Naive thymus-derived CD8-positive, alpha-beta T cell (primary cell): ENCODE measurements at places on chromosomes 1 and 21. TPM values are rescaled to one million over a fixed set of nuclear protein-coding genes. Genes with fewer than 3 reads are reported as not detected.

- no peak for DNase-seq
These were observed 127.9 kb upstream of the MROH9 start for GRCh38 chr1:170807432-170807831.

DNA sequence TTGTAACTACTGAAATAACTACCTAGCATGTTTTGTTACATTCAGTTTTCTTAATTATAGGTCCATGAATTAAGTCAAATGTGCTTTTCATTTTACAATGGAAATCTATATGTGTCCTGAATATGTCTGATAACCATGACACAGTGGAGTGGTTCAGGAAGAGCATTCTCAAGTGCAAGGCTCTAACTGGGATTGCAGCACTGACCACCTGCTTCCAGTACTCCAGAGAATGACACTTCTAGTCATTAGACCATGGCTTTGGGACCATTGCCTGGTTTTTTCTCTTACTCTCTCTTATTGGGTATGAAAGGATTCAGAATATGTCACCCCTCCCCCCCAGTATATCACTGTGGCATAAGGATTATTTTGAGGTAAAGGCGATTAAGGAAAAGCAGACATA lies 204.9 kb upstream of the CACYBP start:
- no peak for DNase-seq

- DNase-seq, result no peak
These were observed 7.9 kb upstream of the PHGDH start for GRCh38 chr1:119703666-119704450.

DNA sequence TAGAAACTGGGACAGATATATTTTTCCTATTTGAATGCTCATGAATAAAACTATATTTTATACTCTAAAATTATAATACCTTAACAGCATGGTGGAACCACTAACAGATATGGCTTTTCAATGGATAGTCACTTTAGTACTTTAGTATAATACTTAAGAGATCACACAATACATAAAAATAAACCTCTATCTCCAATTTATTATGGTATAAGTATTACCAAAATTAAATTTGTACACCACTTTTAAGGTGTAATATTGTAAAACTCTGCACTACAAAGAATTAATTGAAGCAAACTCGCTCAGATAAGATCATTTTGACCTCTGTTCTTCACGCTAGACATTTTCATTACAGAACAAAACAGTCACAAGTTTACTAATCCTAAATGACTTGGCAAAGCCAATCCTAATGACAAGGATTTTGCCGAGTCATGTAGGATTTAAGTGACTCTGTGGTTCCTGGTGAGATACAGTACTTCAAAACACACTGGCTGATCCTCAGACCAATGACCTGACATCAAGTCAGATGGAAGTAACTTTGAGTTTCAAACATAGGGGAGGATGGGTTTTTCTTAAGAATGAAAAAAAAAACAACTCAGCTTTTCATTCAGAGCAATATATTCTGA lies 200.6 kb downstream of the SMYD3 start:
- DNase-seq, result no peak

- DNase-seq, result no peak
These were observed 15.2 kb downstream of the SLC27A3 start for GRCh38 chr1:153790313-153790965.

DNA sequence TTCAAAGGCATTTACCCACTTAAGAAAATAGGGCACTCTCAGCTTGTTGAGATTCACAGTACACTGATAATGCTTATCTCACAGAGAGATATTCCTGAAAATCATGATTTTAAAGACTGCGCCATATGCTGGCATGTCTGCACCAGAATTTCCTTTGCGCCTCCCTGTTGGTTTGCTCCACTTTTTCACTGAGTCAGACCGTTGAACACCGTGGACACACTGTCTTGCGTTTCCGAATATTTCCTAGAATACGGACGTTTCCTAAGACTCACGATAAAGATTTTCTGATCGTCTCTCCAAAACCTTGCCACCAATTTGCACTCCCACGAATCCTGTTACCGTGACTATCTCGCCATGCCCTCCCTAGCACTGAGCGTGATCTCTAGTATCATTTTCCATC lies 497 bp upstream of the C1orf115 start:
- DNase-seq, result no peak

The BACE2 gene
- 0.27 TPM for polyA plus RNA-seq

The FNBP1L gene
- polyA plus RNA-seq, result 0.16 TPM

DNA sequence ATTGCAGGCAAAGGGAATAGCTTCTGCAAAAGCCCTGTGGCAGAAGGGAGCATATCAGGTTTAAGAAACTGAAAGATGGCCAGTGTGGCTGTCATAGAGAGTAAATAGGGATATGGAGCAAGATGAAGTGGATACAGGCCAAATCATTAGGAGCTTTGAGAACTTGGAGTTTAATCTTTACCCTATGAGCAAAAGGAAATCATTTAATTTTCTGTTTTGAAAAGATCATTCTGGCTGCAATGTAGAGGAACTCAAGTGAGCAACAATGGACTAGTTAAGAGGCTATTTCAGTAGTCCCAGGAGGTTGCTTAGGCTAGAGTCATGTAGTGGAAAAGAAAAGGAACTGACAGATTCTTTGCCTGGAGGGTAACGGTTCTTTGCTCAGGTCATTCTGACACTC lies 47.2 kb downstream of the RAP1A start:
- no peak for DNase-seq

GRCh38 chr1:9476790-9477463 lies 62.3 kb upstream of the SLC25A33 start:
- no peak for DNase-seq
